ENCODE measurements at places on chromosomes 2 and 18.

DNA sequence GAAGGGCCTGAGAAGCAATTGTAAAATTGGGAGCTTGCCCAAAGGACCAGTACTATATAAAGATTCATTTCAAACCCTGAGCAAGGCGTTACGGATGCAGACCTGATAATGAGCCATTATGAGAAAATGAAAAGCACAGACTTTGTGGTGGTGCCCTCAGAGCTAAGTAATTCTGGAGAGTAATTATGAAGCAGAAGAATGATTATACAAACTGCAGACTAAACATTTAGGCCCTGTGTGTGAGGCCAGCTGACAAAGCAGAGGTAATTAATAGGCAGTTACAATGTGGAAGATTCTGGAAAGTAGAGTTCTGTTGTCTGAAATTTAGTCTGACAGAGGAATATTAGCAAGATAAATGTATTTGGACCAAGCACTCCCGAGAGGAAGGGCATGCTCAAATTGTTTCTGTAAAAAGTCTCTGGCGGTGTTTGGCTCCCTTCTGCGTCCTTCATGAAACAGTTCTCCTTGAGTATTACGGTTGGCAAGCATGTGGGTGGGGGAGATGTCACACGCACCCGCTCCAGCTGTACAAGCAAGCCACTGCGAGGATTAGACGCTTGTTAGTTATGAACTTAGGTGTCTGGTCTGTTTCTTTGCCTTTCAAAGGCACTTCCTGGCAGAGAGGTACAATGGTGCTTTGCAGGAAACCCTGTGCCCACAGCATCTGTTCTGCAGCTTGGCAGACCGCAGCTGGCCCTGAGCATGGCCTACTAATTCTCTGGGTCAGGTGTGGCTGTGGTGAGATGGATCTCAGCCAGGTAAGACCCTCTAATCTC is 45.5 kb downstream of the CDC42EP3 start:
- DNase-seq = peak; percentile 83

GRCh38 chr18:75324686-75325257 is 102.7 kb downstream of the SMIM21 start:
- DNase-seq = no peak

- peak; percentile 72 for DNase-seq
These were observed 141.0 kb downstream of the UXS1 start for GRCh38 chr2:106053116-106053515.

DNA sequence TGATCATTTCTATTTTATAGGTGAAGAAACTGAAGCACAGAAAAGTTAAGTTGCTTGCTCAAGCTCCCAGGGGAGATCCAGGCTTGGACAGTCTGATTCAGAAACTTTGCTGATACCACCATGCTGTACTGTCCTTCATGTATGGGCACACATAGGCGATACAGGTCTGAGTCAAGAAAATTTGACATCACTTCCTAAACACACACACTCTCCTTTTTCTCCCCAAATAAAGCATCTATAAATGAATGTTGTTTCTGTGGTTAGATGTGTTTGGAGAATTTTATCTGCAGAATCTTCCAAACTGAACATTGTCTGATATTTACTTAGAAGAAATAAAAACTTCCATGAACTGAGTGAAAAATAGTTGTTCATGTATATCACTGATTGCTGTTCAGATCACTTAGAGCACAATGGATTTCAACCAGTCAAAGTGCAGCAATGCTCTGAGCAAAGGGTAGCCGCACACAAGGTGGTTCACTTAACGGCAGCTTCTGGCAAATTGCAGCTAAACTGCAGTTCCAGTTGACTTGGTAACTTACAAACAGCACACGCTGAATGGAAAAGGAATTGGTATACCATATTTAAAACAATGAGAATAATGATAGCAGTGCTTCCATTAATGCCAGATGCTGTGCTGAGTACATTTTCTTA is 10.0 kb upstream of the AGFG1 start:
- no peak for DNase-seq

DNA sequence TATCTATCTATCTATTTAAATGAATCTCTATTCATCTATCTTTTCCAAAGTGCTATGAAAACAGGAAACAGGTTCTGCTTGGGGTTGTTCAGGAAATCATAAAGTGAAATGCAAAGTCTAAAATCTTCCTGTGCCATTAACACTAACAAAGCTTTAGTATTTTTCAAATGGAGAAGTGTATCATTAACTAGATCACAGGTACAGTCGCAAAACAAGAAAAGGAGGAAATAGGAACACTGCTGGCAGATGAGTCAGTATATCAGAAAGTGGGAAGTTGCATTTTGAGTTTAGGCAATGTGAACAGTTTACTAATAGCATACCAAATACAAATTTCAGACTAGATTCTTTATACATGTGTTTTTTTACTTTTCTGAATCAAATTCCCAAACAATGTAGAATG is 888.5 kb upstream of the FSHR start:
- no peak for DNase-seq

GRCh38 chr18:3442919-3443318 is 7.1 kb upstream of the TGIF1 start:
- DNase-seq = no peak

DNA sequence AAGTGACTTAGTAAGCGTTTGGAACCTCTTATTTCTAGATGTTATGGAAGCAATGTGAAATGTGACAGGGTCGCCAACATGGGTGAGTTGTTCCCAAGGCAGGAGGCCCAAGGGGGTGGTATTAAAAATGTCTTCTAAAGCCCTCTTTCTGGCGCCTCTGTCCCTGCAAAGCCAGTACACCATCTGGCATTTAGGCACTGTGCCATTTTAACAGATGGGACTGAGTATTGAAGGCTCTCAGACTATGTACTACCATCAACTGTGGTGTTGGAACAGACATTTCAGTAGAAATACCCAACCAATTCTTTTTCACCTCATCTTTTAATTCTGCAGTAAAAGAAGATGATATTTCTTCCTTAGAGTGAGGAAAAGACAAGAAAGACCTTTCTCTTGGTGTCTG is 384.5 kb upstream of the MMADHC start:
- peak; percentile 27 for DNase-seq

DNA sequence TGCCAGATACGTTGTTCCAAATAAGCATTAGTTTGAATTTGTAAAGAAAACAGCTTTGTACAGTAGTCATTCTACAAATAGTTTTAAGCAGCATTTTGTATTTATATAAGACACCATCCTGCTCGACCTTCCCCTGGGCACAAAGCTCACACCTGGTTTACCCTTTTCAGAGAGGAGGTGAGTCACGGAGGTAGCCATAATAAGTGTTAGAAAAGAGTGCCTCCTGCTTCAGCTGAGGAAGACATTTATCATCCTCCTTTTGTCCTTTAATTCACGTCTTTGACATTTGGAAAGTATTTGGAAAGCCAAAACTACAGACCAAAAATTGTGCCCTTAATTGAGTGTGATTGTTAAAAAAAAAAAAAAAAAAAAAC is 6.8 kb downstream of the RAB12 start:
- DNase-seq = no peak

DNA sequence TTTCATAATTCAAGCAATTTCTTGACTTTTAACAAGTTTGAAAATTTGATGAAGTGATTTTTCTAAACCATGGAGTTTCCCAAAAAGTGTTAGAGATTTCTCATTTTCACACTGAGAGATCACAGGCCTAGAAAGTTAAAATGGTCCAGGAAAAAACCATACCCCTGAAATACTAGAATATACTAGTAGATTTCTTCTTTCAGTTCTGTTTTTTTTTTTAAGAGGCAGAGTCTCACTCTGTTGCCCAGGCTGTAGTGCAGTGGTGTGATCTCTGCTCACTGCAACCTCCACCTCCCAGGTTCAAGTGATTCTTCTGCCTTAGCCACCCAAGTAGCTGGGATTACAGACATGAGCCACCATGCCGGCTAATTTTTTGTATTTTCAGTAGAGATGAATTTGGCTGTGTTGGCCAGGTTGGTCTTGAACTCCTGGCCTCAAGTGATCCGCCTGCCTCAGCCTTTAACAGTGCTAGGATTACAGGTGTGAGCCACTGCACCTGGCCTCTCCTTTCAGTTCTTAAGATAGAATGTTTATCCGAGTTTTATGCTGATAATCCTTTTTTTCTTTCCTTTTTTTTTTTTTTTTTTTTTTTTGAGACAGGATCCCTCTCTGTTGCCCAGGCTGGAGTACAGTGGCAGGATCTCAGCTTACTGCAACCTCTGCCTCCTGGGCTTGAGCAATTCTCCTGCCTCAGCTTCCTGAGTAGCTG is 14.4 kb downstream of the MTHFD2 start:
- DNase-seq = peak; percentile 65

- peak; percentile 74 for DNase-seq
These were observed 306.2 kb upstream of the KCNJ3 start for GRCh38 chr2:154392256-154392655.

- no peak for DNase-seq
These were observed 42.5 kb downstream of the KIAA2012 start for GRCh38 chr2:202115479-202115971.

- DNase-seq = no peak
These were observed 133.2 kb upstream of the SNTG2 start for GRCh38 chr2:817336-818015.

DNA sequence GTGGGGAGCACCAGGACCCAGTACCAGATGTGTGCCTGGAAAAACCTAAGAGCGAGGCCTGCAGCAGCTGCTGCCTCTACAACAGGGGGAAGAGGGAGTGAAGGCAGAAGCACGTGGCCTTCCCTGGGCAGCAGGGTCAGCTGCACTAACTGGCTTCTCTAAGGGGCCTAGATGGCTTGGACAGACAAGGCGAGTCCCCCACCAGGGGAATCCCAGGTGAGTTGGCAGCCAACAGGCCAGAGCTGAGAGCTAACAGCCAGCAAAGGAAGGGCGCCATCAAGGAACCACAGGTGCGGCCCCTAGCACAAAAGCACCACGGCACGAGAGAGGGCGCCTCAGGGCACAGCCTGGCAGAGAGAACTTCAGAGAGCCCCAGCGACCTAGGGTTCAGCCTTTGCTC is 19.8 kb upstream of the MAL start:
- DNase-seq = peak; percentile 87

GRCh38 chr2:40316620-40317019 is 135.3 kb downstream of the SLC8A1 start:
- no peak for DNase-seq

DNA sequence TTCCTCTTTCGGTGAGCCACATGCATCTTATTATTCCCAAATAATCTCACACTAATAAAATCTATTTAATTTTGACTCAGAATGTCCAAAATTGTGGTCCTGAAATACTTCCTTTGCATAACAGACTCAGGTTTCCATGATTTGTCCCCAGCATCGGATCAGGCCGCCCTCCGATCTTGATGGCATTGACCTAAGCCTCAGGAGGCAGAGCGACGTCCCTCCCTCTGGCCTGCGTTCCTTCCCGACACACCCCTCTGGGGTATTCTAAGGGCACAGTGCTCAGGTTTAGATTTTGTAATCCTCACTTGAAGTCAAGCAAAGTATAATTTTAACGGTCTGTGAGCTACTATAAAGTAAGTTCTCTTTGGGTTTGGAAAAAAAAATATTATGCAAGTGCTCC is 857.7 kb downstream of the GALR1 start:
- DNase-seq = no peak

- no peak for DNase-seq
These were observed 147.0 kb downstream of the MBD5 start for GRCh38 chr2:148167855-148168254.

DNA sequence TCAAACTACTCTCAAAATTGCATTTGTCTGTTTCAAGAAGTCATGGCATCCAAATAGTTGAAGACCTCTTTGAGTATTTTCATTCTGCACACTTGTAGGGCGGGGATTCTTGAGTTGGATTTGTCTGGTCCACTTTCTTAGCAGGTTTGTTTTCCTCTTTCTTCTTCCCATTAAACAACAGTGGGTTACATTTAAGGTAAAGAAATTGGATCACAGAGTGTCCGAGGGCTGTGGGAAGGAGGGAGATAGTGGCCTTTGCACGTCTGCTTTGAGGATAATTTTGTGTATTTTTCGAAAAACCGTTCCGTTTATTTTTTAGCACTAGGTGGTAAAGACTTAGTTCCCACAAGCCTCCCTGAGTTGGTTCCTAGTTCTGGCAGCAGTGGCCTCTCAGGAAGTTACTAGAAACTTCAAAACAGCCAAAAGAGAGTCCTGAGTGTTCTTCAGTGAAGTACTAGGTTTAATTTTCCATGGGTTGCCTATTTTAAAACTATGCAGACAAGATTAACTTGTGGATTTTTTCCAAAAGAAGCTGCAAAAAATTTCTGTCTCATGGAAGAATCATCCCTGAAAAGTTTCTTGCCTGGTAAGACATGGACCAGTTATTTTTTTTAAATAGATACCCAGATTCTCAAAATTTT is 107.9 kb downstream of the CDC42EP3 start:
- DNase-seq = no peak

DNA sequence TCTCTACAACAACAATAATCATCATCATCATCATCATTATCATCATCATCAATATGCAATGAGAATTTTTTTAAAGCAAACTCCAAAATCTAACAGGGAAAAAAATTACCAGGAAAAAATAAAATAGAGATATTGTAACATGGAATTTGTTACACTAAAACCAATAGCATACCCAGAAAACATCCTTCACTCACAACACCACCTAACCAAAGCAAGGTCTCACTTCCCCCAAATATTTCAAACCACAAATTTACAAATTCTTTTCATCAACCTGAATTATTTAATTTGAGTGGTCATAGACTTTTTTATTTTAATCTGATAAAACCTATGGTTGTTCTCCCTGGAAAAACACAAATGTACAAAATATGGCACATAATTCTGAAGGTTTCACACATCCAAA is 11.2 kb downstream of the ITSN2 start:
- no peak for DNase-seq

DNA sequence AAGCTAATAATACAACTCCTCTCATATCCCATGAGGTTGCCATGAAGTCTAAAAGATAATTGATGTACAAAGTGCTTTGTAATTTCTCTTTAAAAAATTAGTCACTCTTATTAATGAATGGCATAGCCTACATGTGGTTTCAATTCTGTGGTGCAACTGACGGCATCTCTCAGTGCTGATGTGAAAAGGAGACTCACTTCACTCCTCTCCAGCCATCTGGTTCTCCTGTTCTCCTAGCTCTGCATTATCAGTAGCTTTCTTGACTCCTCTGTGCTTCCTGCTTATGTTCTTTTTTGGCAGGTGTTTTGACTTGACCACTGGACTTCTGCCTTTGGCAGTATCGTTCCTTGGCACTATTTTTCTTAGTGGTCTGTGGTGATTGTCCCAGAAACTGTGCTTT is 134.9 kb upstream of the ZFP36L2 start:
- no peak for DNase-seq

DNA sequence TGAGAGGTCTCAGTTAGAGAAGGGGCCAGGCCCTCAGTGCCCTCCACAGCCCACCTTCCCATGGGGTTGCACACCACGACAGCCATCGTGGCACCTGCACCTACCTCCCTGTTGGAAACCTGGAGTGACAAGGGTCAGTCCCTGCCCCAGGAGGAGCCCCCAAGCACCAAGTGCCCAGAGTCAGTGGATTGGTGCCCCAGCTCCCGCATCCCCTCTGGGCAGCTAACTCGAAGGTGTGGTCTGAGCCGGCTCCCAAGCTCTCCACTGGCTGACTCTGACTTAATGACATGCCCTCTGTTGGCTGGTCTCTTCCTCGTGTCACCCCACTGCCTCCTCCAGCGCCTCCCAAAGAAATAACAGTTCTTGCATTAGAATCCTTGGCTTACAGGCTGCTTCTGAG is 116.4 kb downstream of the NDUFA10 start:
- DNase-seq = no peak

- DNase-seq = no peak
These were observed 272.8 kb downstream of the CYRIA start for GRCh38 chr2:16392647-16393499.
